ENCODE measurements at places on chromosomes 12 and 14.

GRCh38 chr14:24613747-24614146 lies 4.3 kb upstream of the GZMH start:
- no peak for DNase-seq

- no peak for DNase-seq
Measured at GRCh38 chr12:125185311-125185739, 120.1 kb downstream of the AACS start.

GRCh38 chr12:82730953-82731459 lies 44.3 kb downstream of the TMTC2 start:
- no peak for DNase-seq

DNA sequence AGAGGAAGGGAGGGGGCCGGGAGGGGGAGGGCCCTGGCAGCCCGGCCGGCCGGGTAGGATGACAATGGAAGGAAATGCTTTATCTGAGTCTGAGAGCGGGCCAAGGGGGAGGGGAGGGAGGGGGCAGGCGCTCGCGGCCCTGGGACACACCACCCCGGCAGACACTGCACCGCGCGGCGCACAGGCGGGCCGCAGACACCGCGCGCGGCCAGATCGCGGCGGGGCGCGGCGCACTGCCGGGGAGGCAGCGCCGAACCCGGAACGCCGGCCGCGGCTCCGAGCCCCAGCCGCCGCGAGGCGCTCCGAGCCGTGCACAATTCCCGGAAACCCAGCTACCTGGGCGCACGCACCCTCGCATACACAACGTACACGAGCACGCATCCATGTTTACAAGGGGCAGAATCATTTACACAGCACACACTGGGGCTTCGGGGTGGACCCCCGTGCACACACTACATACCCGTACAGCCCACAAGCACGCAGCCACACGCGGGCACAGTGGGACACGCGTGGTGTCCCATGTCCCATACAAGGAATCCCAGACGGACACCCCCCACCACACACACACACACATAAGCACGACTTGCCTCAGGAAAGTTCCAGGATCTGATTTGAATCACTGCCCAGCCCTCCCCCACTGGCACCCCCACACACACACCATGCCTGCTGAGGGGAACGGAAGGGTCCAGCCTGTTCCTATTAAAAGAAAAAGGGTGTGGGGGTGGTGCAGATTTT lies at the start of gene HDAC7:
HDAC7 (minus strand) TSS at position 8 of the 735 bp plus-strand sequence. CDS start 118 bp downstream, outside the sequence.
- DNase-seq: peak; percentile 81

Data from right lobe of liver (tissue), 6 donors.